ENCODE measurements at places on chromosomes 12 and 14.

- DNase-seq = no peak
These were observed 7.9 kb upstream of the WASHC3 start for GRCh38 chr12:102069707-102070106.

GRCh38 chr12:23621900-23622299 lies 327.6 kb downstream of the SOX5 start:
- DNase-seq = no peak

- no peak for DNase-seq
These were observed 8.1 kb upstream of the ZNF385A start for GRCh38 chr12:54392485-54393206.

DNA sequence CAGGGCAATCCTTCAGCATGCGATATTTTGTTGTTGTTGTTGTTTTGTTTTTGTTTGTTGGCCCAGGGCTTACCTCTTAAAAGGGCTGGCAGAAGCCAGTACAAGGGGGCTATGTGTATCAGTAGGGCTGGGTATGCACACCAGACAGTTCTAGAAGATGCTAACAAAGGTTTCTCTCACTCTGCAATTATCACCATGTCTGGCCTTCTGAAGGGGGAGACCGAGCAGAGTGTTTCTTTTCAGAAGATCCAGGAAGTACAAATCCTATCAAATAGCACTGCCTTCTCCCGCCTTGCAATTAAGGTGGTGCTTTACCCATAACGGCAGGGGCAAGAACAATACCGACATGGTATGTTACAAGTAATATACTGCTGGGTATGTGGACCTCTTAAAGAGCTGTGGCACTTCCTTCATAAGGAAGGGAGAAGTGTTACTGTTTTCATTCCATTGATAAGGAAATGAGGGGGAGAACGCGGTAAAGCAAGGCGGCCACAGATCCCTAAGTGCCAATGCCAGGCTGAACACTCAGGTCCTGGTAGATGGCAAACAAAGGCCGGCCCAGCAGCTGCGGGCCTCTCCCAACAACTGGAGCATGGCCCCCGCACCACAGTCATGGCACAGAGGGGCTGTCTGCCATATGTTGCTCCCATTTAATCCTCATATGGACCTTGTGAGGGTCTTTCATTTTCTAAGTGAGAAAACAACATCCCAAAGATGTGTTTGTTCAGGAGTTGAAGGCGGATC lies 19.2 kb upstream of the CACNA2D4 start:
- DNase-seq = no peak

DNA sequence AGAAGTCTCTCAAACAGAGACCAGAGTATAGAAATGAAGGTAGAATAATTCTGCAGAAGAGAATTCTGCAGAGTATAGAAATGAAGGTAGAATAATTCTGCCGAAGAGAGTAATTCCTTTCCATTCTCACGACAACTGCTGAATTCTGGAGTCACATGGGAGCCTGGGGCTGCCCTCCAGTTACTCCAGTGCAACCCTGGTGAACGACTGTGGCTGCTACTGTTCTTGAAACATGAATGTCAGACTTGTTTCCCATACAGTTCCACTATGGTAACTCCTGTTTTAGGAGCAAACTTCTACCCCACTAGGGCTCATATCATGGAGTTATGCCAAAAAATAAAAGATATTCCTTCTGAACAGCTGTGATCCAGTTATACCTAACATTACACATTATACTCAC lies 164.4 kb downstream of the KICS2 start:
- no peak for DNase-seq

- DNase-seq = no peak
These were observed 130.9 kb upstream of the PLEKHA5 start for GRCh38 chr12:18998343-18999261.

- no peak for DNase-seq
These were observed 5.3 kb downstream of the ALDH1L2 start for GRCh38 chr12:105078712-105079570.

DNA sequence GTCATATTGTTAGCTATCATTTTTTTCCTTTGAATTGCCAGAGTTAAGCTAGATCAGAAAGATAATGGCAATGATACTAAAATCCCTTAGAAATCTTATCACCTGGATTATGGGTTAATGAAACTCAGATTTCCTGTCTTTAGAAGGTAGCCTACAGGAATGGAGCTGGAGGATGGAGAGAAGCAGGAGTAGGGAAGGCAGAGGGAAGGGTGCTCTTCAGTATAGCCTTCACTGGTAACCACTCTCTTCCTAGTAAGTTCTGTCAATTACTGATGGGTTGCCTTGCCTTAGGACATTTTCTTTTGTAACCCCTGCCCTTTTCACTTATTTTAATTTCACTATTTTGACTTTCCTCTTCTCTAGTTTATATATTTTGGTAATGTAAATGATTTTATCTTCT lies 27.8 kb upstream of the ABCD2 start:
- DNase-seq = no peak

- no peak for DNase-seq
These were observed 912 bp downstream of the PSME1 start for GRCh38 chr14:24136684-24137528.

- no peak for DNase-seq
These were observed 27.1 kb upstream of the CLMN start for GRCh38 chr14:95346820-95347219.

GRCh38 chr14:63542231-63542999 lies 762 bp downstream of the PPP2R5E start:
- no peak for DNase-seq

DNA sequence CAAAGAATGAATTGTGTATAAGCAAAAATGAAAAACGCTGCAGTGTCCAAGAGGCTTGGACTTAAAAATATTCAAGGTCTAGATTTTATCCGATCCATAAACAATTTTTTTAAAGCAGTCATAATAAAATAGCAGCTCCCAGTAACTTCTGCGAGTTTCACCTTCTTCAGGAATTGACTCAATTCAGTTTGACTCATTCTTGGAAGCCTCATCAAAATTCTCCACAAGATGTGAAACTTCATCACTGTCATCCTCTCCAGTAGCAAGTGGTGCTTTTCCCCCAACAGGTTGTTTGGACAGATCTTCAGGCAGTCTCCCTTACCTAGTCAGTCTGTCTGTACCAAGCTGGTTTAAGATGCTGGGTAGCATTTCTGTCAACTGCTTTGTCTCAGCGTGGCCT lies 93.5 kb upstream of the FOXG1 start:
- no peak for DNase-seq

- no peak for DNase-seq
These were observed 124.9 kb downstream of the PELI2 start for GRCh38 chr14:56243110-56243509.

DNA sequence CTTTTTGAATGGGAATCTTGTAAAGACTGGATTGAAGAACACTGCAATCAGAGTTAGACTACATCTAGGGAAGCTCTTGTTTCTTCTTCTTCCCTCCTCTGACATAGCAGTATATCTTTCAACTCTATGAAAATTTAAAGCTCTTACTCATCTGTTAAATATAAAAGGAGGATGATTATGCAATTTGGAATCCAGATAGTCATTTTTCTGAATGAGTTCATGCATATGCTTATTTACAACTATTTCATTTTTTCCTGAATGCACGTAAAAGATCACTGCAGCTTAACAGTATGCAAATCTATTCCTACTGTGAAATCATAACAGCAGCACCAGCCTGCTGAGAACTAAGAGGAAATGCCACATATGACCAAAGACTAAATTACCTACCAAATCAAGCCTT lies 133.5 kb upstream of the TMCC3 start:
- DNase-seq = no peak

GRCh38 chr14:72970058-72970630 lies 43.9 kb downstream of the DCAF4 start:
- no peak for DNase-seq

DNA sequence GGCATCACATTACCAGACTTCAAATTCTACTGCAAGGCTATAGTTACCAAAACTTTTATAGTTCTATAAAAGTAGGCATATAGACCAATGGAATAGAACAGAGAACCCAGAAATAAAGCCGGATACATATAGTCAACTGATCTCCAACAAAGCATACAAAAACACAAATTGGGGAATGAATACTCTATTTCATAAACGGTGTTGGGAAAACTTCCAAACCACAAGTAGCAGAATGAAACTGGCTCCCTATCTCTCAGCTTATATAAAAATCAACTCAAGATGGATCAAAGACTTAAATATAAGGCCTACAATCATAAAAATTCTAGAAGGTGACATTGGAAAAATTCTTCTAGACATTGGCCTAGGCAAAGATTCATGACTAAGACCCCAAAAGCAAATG lies 187.9 kb upstream of the PLXNC1 start:
- DNase-seq = no peak

GRCh38 chr14:76710056-76711010 lies 50.9 kb upstream of the VASH1 start:
- DNase-seq = peak; percentile 42

- no peak for DNase-seq
These were observed 45.4 kb upstream of the PCED1B start for GRCh38 chr12:47033789-47034555.

DNA sequence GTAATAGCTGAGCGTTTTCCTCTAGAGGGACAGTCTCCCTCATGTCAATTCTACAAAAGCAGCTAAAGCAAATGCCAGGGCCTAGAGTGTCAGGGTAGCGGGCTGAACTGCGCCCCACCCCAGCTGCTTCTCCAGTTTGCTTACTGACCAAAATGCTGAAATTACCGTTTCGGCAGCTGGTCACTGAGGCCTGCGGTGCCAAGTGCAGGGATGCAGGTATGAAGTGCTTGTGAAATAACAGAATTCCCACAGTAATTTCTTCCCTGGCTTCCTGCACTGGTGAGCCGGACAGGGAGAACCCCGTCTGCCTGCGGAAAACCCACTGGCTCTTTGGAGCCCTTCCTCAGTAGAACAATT lies 19.1 kb downstream of the PSMC1 start:
- DNase-seq = no peak

GRCh38 chr12:114038962-114039361 lies 72.8 kb upstream of the RBM19 start:
- no peak for DNase-seq

DNA sequence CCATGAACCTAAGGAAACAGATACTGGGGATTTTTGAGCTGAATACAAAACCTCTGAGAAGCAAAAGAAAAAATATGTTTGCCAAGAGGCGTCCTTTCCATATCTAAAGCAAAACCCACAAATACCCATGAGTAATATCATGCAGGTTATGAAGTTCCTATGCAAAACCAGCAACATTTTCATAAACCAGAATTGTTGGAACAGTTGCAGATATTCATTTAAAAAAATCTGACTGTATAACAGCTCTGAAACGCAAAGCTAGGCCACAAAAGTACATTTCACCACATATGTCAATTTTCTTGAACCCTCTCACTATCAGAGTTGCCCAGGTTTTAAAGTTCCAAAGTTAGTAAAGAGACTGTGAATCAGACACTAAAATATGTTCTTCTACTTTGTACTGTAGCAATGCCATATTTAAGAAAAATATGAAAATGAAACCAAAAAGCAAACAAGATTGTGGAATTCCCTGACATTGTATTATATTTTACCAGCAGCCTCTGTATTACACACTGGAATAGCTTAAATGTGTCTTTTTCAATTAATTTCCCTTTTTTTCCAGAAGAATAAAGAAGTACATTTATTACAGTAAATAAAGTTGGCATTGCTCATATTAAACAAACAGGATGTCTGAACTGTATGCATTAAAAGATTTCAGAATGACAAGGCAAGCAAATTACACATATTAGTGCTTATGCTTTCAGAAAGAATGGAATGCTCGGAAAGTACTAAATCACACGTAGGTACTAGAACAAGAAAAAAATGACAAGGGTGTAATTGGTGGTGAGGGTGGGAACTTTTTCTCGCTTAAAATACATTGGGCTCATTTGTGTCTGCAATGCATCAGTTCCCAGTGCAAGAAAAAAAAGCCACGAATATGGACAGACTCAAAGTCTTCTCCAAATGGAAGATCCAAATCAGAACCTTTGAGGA lies 33.6 kb upstream of the HIF1A start:
- DNase-seq = peak; percentile 35

GRCh38 chr12:16984484-16984883 lies 378.5 kb upstream of the LMO3 start:
- no peak for DNase-seq

- DNase-seq = no peak
These were observed 286.2 kb upstream of the MDGA2 start for GRCh38 chr14:47961634-47962033.

DNA sequence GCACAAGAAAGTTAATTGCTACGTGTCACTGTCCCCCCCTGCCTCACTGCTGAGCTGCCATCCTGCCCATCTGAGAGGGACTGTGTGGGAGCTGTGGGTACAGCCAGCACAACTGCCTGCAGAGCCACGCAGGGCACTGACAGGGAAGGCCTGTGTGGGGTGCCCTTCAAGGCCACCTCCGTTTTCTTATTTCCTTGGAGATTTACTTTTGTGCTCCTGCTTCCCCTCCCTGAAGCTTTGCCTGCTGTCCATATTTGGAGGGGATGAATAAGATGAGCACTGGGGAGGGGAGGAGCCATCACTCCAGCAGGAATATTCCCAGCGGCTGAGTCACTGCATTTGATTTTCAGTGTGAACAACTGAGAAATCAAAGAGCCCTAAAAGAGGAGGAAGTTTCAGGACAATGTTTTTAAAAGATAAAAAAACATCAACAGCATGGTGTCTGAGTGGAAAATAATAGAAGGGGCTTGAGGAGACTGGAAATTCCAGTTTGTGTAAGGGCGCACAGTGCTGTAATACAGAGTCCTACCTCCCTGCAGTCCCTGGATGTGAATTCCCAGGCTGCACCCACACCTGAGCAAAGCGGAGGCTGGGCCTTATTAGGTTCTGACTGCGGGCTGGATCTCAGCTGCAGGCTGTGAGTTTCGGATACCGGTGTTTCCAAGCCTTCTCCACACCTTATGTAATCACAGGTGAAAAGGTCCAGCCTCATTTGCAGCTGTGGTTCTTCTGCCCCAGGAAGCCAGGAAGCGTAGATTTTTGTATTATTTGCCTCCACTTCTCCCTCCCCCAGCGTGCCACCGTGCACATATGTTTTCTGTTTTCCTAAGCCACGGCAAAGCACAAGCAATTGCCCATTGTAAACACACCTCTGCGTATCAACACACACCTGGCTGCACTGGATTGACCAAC lies 192.6 kb upstream of the BCL2L14 start:
- no peak for DNase-seq

DNA sequence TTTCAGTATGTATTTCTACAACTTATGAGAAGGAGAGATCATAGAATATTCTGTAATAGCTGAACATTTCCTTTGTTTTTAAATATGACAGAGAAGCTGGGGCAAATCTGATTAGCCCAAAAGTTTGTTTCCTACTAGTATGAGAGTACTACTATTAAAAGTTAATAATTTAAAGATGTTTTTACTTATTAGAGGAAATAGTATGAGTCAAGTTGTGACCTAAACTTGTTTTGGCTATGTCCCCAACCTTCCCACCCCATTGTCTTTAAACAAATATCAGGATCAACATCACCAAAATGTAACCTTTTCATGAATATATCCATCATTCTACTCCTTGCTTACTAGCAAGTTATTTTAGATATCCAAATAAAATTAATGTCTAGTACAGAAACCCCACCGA lies 10.5 kb downstream of the GNPNAT1 start:
- DNase-seq = no peak

- no peak for DNase-seq
These were observed 17.7 kb upstream of the NRXN3 start for GRCh38 chr14:78152201-78153063.

GRCh38 chr12:53418221-53418620 lies 5.4 kb upstream of the AMHR2 start:
- no peak for DNase-seq

- no peak for DNase-seq
These were observed 48.1 kb upstream of the BICDL1 start for GRCh38 chr12:119940897-119941296.

GRCh38 chr12:41972598-41972997 lies 172.1 kb downstream of the GXYLT1 start:
- no peak for DNase-seq

Data from CD4-positive, alpha-beta T cell treated with Interleukin-6 at 100 ng/mL for 8 hours (primary cell).